ENCODE measurements at places on chromosomes 4 and X. TPM values are rescaled to one million over a fixed set of nuclear protein-coding genes. Genes with fewer than 3 reads are reported as not detected.

Gene STPG2
- 0.10 TPM for polyA plus RNA-seq

Gene AMOT
- polyA plus RNA-seq: 4.0 TPM

Gene CRMP1
- 0.05 TPM for polyA plus RNA-seq

Gene KLB
- polyA plus RNA-seq: not detected

Gene MAGEA3
- not detected for polyA plus RNA-seq

Gene ELF4
- 4.5 TPM for polyA plus RNA-seq

Gene ARR3
- polyA plus RNA-seq: not detected

Gene LIMCH1
- polyA plus RNA-seq: 31.7 TPM

Gene CCDC160
- polyA plus RNA-seq: not detected

Gene P2RY8
- 0.31 TPM for polyA plus RNA-seq

Gene CT83
- not detected for polyA plus RNA-seq

Gene SPINK2
- not detected for polyA plus RNA-seq

Data from aorta (tissue), 5 donors.